ENCODE measurements at places on chromosomes 4 and X.

- no peak for DNase-seq
These were observed 70.2 kb downstream of the CLDN22 start for GRCh38 chr4:183249854-183250253.

- no peak for DNase-seq
These were observed 2.4 kb downstream of the PRICKLE3 start for GRCh38 chrX:49183701-49184281.

DNA sequence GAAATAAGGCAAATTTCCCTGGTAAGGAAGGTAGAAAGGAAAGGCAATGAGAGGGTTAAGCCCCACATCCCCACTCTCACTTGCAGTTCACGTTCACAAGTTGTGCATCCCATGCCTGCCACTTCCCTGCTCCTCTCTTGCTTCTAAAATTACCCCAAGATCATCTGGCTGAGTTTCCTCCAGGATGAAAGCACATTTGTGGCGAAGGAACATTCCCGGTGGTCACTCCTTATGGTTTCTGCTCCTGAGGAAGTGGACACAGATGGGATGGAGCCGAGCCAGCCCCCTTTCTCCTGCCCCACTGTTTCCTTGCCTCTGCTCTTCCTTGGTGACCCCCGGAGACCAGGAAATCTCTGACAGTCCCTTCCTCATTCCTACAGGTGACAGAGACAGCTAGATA lies 37.5 kb downstream of the SPINK2 start:
- DNase-seq, result no peak

DNA sequence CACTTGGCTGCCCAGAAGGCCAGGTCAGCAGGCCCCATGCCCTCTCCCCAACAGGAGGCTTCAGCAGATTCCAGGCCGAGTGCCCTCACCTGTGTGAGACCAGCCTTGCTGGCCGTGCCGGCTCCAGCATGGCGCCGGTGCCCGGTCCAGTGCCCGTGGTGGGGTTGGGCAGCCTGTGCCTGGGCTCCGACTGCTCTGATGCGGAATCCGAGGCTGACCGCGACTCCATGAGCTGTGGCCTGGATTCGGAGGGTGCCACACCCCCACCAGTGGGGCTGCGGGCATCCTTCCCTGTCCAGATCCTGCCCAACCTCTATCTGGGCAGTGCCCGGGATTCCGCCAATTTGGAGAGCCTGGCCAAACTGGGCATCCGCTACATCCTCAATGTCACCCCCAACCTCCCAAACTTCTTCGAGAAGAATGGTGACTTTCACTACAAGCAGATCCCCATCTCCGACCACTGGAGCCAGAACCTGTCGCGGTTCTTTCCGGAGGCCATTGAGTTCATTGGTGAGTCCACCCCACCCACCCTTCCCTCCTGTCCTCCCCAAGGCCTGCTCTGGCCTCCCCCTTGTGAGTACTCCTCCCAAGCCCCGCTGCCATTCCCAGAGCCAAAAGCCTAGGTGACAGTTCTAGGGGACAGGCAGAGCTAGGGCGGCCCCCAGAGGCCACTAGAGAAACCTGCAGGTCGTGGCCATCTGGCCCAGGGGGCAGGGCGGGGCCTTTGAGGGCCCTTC lies 2.3 kb downstream of the DUSP9 start:
- DNase-seq, result no peak

GRCh38 chrX:10235851-10236250 lies 79.1 kb downstream of the CLCN4 start:
- DNase-seq, result no peak
